ENCODE measurements at places on chromosomes 12 and 14.

DNA sequence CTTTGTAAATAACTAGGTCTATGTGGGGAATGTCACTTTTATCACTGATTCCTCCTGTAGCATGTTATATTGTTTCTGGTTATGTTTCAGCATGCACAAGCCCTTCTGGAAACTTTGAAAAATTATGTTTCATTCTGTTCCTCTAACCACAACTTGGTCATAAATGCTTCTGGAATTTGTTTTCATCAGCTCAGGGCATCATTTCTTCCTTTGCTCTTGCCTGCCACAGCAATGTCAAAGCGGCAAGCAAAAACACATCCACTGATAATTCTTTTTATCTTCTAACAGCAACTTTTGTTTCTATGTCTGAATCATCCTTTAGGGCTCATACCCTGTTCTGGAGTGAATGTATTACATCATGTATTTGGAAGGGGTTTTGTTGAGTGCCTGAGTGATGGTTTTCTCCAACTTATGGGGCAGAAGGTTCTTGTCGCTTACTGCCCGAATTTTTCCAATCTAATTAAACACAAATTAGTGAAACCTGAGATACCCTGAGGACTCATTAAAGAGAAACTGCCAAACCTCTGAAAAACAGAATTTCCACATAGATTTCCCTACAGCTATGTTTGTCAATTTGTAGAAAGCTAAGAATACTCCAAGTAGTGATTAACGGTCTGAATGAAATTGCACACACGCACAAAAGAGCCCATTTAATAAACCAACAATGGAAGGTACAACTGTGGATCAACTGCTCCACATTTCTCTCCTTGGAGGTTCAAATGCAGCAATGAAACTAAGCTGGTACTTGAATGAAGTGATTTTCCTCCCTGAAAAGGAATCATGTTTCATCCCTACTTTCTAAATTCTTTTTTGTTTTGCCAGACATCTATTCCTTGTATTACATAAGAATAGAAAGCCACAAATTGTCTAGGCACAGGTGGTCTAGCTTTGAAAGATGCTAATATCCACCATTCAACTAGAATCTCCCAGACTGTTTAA is 173.5 kb upstream of the KRR1 start:
- no peak for DNase-seq

DNA sequence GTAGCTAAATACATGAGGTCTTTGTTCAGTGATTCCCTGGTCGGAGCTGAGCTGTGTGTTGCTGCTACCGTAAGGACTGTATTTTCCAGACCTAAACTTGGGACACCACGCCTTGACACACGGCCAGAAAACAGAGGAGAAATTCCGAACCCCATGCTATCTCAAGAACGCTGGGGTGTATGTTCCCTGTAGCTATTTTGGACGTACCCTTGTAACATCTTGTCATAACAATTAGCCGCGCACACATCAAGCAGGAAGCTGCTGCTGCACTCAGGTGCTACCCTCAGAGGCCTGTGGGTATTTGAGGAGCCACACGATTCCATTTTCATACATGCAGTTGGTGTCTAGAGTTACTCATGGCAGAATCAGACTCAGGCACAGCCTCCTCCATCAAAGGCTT is 255.0 kb downstream of the TMEM132C start:
- DNase-seq, result no peak

GRCh38 chr14:29197557-29197956 is 431.0 kb downstream of the FOXG1 start:
- no peak for DNase-seq

- no peak for DNase-seq
Observed at GRCh38 chr12:53862831-53863230, 75.8 kb upstream of the HOXC13 start.

DNA sequence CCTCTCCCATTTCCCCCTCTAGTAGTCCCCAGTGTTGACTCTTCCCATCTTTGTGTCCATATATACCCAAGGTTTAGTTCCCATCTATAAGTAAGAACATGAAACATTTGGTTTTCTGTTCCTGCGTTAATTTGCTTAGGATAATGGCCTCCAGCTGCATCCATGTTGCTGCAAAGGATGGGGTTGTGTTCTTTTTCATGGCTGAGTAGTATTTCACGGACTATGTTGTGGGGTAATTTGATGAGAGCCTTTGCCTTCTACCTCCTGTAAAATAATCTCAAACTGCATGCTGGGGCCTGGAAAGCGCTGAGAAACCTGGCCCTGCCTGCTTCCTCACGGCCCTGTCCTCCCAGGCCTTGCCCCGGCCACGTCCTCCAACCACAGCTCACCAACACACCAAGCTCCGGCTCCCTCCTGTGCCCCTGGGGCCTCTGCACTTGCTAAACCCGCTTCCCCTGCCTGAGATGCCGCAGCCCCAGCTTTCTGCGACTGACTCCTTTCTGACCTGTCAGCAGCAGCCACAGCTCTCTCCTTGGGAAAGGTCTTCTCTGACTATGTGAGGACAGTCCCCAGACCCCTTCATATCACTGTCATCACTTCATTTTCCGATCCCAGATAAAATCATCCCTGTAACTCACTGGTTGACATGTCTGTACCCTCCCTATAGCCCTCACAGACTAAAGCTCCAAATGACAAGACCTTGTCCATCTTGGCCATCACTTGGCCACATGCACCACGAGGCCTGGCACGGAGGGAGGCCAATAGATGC is 19.8 kb downstream of the ITPK1 start:
- DNase-seq, result no peak

DNA sequence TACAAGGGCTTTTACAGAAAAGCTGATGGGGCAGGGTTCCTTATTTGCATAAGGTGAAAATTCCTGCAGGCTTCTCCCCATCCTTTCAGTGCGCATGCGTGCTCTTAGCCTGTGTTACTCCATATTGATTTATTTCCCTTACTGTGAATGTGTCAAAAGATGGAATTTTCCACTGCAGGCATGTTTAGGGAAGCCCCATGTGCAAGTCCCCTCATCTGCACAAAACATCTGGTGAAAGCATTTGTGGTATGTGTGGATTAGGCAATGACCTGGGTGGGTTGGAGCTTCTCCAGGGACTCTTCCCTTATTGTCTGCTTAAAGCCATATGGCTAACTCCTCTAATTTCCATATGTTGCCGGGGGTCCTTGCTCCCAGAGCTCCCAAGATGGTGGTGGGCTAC is 912.7 kb upstream of the LRFN5 start:
- DNase-seq, result no peak

- peak; percentile 25 for DNase-seq
Observed at GRCh38 chr12:69415471-69416275, 54.5 kb upstream of the FRS2 start.

DNA sequence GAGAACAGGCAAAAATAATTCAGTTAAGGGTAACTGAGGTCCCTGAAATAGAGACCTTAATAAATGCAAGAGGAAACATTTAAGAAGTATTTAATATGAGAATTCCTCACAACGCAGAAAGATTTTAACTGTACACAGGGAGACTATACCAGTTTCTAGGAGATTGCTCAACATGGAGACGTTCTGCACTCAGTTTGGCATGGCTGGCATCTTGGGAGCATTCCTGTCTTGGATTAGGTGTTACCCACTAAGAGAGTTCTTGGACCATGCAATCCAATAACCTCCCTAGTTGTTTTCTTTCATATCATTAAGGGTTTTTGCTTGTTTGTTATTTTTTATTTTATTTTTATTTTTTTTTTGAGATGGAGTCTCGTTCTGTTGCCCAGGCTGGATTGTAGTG is 302.4 kb downstream of the NELL2 start:
- no peak for DNase-seq

DNA sequence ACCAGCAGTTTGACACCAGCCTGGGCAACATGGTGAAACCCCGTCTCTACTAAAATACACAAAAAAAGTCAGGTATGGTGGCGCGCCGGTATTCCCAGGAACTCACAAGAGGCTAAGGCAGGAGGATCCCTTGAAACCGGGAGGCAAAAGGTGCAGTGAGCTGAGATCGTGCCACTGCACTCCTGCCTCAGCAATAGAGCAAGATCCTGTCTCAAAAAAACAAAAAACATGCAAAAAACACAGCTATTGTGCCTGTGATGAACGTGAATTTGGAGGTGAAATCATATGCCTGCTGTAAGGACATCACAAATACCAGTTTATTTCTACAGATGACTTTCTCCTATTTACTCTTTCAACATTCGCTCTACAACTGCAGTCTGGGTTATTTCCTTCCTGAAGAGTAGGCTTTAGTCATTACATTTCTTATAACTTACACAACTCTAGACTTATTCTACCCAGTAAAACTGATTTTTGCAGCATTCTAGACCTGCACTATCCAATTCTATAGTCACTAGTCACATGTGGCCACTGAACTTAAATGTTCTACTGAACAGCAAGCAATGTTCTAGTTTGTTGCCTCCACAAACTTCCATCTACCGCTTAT is 48.3 kb downstream of the HNRNPC start:
- DNase-seq, result no peak

DNA sequence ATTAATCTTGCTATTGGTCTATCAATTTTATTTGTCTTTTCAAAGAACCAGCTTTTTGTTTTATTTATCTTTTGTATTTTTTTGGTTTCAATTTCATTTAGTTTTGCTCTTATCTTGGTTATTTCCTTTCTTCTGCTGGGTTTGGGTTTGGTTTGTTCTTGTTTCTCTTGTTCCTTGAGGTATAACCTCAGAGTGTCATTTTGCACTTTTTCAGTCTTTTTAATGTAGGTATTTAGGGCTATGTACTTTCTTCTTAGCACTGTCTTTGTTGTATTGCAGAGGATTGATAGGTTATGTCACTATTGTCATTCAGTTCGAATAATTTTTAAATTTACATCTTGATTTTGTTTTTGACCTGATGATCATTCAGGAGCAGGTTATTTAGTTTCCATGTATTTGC is 92.7 kb upstream of the DCD start:
- DNase-seq, result no peak

DNA sequence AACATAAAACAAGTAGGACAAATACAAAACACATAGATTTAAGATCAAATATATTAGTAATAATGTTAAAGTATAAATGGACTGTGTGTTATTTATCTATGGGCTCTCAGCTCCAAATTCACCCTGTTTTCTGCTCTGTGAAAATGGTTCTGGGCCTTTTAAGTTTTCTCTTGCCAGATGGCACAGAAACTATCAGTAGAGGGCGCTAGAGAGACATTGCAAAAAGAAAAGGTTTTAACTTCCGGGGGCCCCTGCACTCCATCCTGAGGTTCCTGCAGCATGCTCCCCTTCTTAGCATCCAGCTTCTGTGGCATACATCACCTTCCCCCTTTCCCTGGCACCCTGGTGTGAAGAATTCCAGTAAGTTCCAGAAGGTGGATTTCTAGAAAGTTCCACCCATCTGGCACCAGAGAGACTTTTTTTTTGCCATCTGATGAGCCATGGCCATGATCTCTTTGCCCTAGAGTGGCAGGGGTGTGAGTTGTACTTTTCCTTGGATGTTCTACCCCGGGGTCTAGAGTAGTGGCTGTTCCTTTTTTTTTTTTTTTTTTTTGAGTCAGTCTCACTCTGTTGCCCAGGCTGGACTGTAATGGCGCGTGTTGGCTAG is 29.3 kb downstream of the ZCRB1 start:
- DNase-seq, result no peak

DNA sequence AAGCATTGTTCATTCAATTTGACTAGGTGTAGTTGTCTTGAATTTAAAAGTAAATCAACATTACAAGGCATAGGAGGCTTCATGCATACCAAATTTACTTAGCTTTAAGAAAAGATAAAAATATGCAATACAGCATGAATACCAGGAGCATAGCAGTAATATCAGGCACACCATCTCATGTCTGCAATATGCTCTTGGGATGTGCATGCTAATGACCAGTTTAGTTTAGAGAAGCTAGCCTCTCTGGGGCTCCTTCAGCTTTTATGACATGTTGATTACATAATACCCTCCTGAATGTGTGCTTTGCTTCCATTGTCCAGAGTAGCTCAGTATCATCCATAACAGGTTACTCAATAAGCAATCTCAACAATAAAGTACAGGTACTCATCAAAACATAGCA is 497.2 kb downstream of the FLRT2 start:
- DNase-seq, result no peak

DNA sequence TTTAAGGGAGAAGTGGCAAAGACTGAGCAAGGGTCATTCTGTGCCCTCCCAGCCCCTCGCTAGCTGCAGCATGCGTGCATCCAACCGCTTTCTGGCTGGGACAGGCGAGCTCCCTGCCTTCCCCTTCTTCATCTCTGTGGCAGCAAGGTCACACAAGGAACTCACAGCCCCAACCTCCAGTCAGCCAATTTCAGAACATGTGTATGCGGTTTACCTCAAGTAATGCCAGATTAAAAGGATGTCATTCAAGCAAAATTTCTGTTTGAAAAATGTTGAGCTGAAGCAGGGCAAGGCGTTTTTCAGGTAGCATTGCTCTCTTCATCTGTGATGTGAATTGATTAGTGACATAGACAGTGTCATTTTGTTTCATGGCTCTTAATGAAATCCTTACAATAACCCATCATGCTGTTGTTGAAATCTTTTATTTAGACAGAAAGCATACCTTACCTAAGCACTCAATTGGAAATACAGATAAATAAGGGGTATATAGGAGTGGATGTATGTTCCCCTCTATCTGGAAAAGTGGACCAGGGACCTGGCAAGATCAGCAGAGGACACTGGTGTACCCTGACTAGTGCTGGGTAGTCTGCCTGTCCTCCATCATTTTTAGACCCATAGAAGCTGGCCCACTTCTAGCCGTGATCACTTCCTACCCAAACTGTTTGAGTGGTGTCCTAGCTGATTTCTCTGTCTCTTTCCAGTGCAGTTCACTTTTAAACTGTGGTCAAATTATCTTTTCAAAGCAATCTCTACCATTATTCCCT is 82.8 kb upstream of the NEDD1 start:
- no peak for DNase-seq

All from left ventricle myocardium inferior (tissue), 1 donor.